ENCODE measurements at places on chromosomes 7 and 10.

GRCh38 chr10:30047430-30047829 lies 12.0 kb downstream of the JCAD start:
- DNase-seq = no peak

DNA sequence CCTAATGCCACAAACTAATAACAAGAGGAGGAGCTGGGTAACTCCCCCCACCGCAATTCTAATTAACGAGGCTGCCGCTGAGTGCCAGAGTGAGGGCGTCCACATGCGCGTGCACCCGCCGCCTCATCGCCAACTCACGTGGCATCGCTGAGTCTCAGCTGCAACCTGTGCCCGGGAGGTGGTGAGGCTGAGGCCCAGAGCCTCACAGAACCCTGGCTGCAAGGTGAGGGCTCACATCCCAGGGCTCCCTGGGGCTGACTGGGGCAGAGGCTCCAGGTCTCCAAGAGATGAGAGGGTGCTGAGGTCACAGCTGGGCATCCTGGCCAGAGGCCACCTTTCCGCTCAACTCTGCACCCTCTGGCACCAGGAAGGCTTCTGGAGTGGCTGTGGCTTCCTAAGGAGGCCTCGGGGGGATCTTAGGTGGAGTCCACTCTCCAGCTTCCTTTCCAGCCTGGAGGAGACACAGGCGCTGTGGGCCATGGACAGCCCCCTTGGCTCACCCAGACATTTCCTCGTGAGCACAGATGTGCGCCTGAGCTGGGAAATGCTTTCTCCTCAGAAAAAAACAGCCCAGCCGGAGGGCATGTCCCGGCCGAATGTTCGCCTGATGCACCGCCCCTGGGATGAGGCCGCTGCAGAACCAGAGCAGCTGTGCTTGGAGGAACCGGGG lies 242.6 kb downstream of the MAD1L1 start:
- DNase-seq = no peak

DNA sequence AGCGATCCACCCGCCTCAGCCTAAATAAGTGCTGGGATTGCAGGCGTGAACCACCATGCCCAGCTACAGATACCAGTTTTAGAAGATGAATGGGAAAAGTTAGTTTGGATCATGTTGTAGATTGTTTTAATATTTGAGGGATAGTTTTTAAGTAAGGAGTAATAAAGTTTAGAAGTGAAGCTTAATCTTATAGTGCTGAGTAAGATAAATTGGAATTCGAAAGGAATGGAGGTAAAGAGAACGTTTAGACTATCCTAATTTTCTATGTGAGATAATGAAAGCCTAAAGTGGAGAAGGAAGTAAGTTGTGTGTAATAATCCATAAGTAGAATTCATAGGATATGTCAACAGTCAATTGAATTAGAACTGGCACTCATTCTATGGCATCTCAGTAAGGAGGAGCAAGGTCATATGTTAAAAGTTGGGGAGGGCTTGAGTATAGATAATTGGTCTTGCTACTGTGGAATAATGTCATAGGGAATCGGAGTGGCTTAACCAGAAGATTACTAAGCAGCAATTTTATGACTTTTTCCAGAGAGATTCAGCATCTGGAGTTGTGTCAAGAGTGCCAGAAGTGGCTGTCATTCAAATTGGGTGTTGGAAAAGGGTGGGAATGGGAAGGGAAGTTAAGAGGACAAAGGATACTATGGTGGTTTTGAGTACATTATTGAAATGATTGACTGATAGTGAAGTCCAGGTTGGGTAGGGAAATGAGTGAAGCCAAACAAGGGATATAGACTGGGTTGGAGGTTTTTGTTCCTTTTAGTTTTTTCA lies 12.1 kb downstream of the TAX1BP1 start:
- no peak for DNase-seq

GRCh38 chr7:22677680-22678079 lies 49.3 kb upstream of the IL6 start:
- no peak for DNase-seq

DNA sequence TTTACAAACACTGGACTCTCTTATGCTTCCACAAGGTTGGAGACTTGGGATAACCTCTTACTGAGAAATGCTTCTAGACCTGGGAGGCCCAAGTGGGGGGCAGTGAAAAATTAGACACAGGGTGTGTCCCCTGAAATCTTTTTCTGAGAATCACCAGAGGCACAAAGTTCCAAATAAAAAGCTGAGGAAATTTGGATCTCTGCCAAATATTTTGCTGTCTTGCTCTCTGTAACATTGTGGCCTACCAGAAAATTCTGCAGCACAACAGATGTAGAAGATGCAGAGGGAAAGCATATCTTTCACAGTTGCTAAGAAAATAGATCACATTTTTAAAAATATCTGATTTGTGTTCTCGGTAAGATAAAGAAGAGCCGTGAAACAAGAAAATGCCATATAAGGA lies 849.4 kb downstream of the CCSER2 start:
- DNase-seq = no peak

- no peak for DNase-seq
Observed at GRCh38 chr10:49162761-49163310, 25.4 kb downstream of the TMEM273 start.

GRCh38 chr7:13920053-13920697 lies 69.3 kb downstream of the ETV1 start:
- DNase-seq = no peak

Data from cortex of kidney (tissue), 1 donor.